SK-N-MC (cell line): ENCODE measurements at places on chromosomes 1 and 21.

DNA sequence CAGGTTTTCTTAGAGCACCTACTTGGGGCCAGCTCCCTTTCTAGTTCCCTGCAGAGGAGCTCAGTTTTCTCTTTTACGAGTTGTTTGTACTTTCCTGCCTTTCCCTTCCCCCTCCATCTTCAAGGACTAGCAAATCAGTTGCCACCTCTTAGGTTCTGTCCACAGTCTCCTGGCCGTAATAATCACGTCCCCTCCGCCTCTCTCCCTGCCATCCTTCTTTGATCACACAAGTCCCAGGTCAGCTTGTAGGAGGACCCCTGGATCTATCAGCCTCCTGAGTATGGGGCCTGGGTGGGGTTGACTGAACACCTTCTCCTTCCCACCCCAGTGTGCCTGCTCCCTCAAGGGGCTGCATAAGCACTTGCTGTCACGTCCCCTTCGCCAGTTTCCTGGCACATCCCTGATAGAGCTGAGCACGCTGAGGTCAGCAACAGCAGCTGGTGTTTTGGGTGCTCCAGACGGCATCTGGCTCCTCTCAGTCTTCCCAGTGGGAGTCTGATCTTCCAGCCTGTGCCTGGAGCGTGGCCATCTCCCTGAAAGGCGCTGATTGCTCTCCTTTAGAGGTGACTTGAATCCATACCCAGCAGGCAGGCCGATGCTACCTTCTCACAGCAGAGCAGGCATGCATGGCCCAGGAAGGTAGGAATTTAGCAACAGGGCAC lies 216.1 kb upstream of the TMEM51 start:
- DNase-seq, result no peak

DNA sequence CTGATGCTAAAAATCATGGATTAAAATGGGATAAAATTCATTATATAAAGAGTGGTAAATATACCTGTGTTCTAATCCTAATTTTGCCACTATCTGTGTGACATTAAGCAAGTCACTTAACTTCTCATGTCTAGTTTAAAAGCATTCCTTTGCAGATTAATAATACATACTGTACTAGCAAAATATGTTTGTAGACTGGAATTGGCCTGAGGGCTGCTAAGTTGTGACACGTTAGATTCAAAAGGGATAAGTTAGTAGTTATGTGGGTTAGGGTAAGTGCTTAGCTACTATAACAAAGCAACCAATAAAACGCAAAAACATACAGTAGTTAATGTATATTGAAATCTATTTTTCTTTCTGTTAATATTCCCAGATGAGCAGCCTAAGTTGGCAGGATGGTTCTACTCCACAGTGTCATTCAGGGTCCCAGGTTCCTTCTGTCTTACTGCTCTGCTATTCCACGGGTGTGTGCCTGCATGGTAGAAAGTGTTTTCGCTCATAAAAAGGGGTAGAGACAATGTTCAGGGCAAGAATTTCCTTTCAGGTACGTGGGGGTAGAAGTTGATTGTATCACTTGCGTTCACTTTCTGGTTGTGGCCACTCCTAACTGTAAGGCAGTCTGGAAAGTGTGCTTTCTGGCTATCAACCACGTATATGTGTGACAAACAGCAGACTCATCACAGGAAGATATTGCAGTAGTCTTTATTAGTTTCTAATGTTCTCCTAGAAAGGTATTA lies 239.8 kb downstream of the NFIA start:
- no peak for DNase-seq

DNA sequence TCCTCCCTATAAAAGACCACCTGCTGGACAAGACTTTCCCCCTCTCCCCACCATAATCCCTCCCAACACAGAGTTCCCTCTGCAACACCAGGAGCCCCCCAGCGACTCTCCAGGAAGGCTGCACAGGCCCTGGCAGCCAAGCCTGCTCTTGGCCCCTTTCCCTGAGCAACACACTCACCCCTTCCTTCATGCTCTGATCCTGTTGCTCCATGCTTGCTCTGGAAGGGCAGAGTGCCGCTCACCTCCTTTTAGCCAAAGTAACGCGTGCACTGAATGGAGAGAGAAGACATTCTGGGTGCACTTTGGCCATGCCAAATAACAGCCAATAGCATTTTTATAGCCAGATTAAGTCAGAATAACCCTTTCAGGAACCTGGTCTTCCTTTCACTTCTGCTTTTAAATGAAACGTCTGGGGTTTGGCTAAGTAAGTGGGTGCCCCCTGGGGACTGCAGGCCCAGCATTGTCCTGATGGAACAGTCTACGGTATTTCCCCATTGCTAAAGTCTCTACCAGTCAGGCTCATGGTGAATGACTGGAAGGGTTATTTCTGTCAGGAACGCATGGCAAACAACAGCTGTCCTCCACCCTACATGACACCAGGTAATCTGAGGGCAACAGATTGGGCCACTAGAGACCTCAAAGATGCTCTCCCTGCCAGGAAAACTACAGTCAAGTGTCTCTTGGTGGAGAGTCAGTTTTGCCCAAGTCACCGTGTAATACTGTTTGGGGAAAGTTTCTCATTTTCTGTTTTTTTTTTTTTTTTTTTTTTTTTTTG lies at the start of gene SLC2A5:
Gene SLC2A5, minus strand, starts transcription at position 310 of the 775 bp plus-strand sequence. Its CDS starts 99 bp downstream, at position 211.
- DNase-seq, result no peak

GRCh38 chr1:81812712-81813111 lies 12.0 kb downstream of the ADGRL2 start:
- DNase-seq, result no peak

DNA sequence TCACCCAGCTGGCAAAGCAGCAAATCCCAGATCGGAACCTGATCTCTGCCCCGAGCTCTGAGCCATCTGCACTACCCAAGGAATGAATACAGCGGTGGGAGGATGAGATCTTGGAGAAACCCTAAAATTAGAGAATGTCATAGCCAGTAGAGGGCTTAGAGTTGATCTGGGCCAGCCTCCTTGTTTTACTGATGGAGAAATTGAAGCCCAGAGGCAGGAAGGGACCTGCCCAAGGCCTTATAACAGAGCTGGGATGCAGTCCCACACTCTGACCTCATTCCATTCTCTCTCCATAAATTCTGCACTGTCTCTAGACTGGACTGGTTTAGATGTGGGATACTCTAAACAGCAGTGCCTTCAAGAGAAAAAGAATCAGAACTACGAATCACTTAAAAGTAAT lies 4.8 kb upstream of the SFN start:
- no peak for DNase-seq

GRCh38 chr1:91884459-91885212 lies 1.3 kb downstream of the TGFBR3 start:
- no peak for DNase-seq

DNA sequence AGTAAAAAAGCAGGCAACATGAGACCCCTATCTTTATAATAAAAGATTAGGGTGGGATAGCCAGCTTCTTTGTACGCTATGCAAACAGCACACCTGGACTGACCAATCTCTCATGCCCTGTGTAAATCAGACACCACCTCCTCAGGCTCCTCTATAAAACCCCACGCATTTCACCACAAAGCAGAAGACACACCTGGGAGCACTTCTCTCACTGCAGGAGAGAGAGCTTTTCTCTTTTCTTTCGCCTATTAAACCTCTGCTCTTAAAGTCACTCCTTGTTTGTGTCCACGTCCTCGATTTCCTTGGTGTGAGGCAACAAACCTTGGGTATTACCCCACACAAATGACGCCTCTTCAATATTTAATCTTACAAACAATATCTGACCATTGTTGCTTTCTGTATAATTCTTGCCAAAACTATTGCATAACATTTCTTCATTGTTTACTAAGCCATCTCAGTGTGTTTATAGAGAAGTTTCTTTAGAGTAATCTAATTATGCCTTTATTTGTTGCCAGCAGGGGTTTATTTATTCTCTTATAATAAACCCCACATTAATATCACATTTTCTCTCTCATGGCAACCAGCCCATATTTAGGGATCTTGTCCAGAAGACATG lies 31.6 kb upstream of the NUF2 start:
- no peak for DNase-seq

GRCh38 chr21:42291751-42292562 lies 23.3 kb downstream of the TFF3 start:
- DNase-seq, result no peak

DNA sequence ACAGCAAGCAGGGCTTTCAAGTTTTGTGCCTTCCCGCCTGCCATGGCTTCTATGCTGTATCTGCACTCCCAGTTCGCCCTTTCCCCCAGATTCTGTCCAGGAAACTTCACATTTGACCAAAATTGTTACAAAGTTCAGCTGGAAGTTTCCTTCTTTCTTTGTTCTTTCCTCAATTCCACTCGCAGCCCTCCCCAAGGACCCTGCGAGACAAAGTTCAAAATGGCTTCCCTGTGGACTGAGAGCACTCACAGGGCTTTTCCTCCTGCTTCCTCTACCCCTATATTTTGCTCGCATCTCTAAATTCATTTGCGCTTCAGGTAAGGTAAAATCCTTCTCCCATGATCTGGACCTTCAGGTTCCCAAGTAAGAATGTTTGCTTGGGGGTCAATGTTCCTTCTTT lies 1348.4 kb upstream of the B3GALT2 start:
- DNase-seq, result no peak

GRCh38 chr1:43600033-43601020 lies 49.6 kb upstream of the KDM4A start:
- no peak for DNase-seq

GRCh38 chr21:42403611-42404231 lies at the start of gene UBASH3A:
Gene UBASH3A, plus strand, starts transcription at chr21:42403902. Its CDS starts 44 bp downstream, at chr21:42403946.
- DNase-seq, result no peak

GRCh38 chr1:37069406-37069805 lies 35.1 kb upstream of the GRIK3 start:
- no peak for DNase-seq

DNA sequence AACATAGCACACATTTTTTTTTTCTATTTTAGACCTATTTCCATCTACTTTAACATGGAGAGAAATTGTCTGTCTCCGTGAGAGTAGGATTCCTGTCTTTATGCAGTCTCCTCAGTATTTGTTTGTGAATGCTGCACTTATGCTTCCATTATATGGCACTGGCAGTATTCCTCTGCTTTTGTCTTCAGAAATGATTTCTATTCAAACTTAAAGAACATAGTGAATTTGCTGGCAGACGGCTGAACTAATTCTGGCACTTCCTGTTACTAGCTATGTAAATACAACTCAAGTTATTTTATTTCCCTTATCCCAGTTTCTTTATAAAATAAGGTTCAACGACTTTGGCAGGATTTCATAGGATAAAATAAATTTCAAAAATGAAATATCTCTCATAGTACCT lies 45.3 kb downstream of the KCTD3 start:
- no peak for DNase-seq

GRCh38 chr1:238752327-238752726 lies 634.0 kb upstream of the CHRM3 start:
- no peak for DNase-seq

GRCh38 chr1:19689856-19690255 lies 25.2 kb downstream of the HTR6 start:
- DNase-seq, result no peak

GRCh38 chr1:85975912-85976371 lies 180.6 kb downstream of the COL24A1 start:
- DNase-seq, result no peak
